Cardiac fibroblast (primary cell): ENCODE measurements at places on chromosomes 5 and 9.

DNA sequence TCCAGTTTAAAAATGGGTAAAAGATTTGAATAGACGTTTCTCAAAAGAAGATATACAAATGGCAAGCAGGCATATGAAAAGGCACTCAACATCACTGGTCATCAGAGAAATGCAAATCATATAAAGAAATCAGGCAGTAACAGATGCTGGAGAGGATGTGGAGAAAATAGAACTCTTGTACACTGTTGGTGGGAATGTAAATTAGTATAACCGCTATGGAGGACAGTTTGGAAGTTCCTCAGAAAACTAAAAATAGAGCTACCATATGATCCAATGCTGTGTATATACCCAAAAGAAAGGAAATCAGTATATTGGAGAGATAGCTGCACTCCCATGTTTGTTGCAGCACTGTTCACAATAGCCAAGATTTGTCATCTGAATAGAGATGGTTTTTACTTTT is 42.7 kb downstream of the SLC12A2 start:
- no peak for DNase-seq

DNA sequence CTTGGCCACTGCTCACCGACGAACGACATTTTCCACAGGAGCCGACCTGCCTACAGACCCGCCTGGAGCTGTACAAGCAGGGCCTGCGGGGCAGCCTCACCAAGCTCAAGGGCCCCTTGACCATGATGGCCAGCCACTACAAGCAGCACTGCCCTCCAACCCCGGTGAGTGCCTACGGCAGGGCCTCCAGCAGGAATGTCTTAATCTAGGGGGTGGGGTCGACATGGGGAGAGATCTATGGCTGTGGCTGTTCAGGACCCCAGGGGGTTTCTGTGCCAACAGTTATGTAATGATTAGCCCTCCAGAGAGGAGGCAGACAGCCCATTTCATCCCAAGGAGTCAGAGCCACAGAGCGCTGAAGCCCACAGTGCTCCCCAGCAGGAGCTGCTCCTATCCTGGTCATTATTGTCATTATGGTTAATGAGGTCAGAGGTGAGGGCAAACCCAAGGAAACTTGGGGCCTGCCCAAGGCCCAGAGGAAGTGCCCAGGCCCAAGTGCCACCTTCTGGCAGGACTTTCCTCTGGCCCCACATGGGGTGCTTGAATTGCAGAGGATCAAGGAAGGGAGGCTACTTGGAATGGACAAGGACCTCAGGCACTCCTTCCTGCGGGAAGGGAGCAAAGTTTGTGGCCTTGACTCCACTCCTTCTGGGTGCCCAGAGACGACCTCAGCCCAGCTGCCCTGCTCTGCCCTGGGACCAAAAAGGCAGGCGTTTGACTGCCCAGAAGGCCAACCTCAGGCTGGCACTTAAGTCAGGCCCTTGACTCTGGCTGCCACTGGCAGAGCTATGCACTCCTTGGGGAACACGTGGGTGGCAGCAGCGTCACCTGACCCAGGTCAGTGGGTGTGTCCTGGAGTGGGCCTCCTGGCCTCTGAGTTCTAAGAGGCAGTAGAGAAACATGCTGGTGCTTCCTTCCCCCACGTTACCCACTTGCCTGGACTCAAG is 1.5 kb downstream of the CSF2 start:
- DNase-seq = no peak

DNA sequence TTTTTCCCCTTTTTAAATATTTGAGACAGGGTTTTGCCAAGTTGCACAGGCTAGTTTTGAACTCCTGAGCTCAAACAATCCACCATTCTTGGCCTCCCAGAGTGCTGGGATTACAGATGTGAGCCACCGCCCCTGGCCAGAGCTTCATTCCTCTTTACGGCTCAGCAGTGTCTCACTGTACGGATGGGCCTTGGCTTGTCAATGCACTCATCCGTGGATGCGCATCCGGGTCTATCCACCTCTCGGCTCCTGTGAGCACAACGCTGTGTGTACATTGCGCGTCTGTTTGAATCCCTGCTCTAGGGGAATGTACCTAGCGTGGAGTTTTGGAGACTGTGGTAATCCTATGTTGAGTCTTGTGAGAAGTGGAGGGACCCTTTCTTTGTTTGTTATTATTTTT is 10.9 kb upstream of the EGFL7 start:
- no peak for DNase-seq

GRCh38 chr9:137265496-137266161 is 10.5 kb downstream of the NELFB start:
- no peak for DNase-seq

DNA sequence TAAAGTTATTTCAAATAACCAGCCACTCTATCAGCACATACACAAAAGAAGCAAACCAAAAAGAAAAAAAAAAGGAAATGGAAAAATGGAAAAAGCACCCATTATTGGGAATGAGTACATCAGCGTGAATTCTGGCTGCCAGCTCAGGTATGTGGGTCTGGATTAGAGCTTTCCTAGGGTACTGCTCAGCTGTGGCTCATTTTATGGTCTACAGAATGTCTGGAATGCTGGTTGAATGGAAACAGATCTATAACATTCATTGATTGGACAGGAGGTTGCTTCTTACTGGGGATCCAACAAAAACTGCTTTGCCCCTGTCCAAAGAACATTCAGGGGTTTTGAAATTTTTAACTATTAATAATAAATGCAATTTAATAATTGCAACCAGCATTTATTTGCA is 3.9 kb upstream of the CAST start:
- DNase-seq = no peak

DNA sequence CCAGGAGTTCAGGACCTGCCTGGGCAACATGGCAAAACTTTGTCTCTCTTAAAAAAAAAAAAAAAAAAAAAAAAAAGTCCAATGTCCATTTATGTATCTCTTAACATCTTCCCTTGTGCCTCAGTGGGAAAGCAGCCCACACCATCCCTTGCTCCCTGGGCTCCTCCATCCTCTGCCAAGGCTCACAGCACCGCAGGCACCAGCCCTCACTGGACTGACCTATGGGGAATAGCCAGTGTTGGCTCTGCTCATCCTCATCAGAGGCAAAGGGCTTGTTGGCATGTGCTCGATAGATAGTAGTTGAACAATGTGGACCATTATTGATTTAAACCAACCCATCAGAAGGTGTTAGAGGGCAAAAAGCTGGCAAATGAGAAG is 61.8 kb upstream of the LRRTM2 start:
- no peak for DNase-seq

GRCh38 chr9:103978396-103978795 is 115.7 kb upstream of the SMC2 start:
- no peak for DNase-seq

DNA sequence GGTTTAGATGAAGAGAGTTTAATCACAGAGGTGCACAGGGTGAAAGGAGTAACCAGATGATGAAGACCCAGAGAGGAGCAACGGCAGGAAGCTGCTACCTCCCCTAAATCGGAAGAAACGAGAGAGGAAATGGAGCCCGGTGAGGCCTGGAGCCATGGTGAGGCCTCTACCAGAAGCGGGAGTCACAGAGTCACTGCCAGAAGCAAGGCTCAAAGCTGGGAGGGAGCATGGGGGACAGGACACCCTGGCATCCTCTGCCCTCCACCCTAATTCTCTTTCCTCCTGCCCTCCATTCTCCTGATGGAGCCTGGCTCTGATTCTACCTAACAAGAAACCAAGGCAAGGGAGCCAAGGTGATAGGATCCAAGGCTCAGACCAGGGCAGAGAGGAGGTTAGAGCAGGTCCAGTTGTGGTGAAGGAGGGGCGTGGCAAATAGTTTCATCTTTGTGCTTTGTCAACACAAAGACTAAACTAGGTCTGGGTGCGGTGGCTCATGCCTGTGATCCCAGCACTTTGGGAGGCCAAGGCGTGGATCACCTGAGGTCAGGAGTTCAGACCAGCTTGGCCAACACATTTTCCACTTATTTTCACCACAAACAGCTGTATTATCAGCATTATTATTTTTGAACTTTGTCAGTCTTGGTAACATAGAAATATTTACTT is 134.4 kb upstream of the RAI14 start:
- DNase-seq = no peak

GRCh38 chr9:127316586-127317323 is 52.2 kb downstream of the GARNL3 start:
- peak; percentile 51 for DNase-seq

GRCh38 chr9:137303151-137303892 is 1.3 kb upstream of the NRARP start:
- no peak for DNase-seq

GRCh38 chr5:83265318-83265717 is 188.0 kb downstream of the XRCC4 start:
- peak; percentile 25 for DNase-seq

GRCh38 chr5:57094753-57095683 is 78.8 kb upstream of the GPBP1 start:
- peak; percentile 9 for DNase-seq

GRCh38 chr9:138024131-138024530 is 146.5 kb downstream of the CACNA1B start:
- DNase-seq = no peak

GRCh38 chr5:172830275-172830799 is 3.7 kb upstream of the ERGIC1 start:
- DNase-seq = no peak

DNA sequence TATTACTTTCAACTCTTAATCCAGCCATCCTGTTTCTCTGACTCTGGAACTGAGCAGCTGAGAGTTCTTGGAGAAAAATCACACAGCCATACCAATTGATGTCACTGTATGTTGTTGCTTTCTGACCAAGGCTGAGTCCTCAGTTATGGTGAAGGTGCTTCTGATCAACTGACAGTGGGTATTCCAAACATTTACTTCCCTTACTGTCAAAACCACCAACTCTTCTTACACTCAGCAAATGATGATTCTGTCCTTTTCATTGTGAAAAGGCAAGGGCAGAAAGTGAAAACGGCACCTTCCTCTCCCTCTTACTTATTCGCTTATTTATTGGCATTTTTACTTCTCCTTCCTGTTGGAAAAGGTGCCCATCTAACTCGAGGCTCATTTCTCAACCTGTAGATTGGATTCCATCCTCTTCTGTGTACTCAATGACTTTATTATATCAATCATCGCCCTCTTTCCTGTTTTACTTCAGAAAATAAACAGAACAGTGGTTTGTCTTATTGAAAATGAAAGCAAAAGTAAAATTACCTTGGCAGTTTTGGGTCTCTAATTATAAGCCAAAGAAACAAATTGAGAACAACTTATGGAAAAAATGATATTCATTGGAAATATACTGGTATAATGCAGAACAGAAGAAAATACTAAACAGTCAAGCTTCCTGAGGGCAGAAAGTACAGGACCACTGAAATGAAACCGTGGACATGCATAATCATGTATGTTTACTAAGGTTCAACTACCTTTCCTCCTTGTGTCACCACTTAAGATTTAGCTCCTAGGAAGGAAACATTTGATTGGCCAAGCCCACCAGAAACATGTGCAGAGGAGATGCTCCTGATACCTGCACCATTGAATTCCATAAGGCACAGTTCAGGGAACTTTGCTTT is 104.5 kb upstream of the CHD1 start:
- peak; percentile 4 for DNase-seq
